ENCODE measurements at places on chromosomes 1 and 21.

GRCh38 chr1:72284084-72284347 lies 1.7 kb upstream of the NEGR1 start:
- DNase-seq: peak; percentile 4

GRCh38 chr1:217620814-217621213 lies 10.1 kb downstream of the GPATCH2 start:
- no peak for DNase-seq

DNA sequence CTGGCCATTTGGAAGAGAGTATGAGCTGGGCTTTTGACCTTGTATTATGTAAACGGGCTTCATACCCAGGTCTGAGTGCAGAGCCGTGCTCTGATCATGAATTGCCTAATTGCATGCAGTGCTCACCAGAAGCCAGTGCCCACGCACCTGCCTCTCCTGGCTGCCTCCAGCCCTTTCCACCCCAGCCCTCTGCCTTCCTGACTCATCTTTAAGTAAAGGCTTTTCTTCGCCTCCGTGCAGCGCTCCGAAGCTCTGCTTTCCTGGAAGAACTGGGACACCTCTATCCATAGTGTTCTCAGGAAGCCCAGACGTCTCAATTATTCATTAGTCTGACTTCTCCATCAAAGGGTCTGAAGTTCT lies 413.7 kb downstream of the PTPRU start:
- no peak for DNase-seq

DNA sequence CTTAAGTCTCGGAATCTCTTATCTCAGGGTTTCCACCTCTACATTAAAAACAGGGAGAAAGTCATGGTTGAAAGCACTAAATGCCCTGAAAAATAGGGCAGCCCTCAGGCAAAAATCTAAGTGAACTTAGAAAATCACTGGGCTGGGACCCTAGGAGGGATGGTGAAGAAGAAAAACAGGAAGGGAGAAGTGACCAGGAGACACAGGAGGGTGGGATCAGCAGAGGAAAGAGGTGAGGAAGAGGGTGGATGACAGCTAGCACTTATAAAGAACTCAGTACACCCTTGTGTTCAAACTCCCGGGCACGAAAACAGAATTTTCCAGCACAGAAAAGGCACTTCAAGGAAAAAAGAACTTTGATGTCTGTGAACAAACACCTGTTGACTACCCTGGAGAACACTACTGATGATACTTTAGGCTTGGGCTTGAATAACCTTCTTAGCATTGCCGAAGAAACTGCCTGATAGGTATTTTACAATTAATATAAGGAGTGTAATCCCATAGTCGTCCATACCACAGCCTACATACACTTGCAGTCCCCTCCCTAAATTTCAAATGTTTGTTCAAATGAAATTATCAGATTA lies 2.0 kb downstream of the CHML start:
- no peak for DNase-seq

DNA sequence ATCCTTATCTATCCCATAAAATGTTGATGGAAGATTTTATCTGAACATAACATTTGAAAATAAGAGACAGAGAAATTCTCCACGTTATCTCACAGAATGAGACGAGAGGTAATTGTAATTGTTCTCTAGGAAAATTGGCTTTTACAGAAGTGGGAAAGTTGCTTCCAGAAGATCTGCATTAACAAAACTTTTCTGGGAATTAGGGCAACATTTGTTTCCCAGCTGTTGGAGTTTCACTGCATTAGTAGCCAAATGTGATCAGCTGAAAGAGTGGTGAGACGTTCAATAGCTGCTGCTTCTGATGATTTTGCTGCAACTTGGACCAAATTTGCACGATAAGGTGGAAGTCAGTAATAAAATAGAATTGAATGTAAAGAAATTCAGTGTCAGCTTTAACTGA lies 7.6 kb downstream of the CHODL start:
- no peak for DNase-seq

DNA sequence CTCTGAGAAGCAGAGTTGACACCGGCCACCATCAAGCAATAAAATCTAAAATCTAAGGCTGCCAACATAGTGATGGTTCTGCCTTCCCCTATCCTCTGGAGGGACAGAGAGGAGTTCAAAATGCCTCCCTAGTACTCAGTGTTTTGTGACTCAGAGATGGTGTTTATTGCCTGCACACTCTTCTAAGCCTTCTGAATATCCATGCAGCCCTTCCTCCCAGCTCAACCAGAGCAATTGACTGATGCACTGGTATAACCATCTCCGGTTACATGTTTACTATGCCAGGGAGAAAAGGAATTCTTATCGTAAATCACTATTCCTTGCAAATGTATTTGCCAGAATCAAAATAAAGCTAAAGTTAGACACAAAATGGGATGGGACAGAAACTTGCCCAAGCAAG lies 132.9 kb upstream of the RAB4A start:
- no peak for DNase-seq

Measured in retinal pigment epithelial cell (primary cell).